NK-92 treated with Interleukin-12 subunit alpha and Interleukin-12 subunit beta, amount 100 ng/mL, for 24 hours (cell line): ENCODE measurements at places on chromosomes 12 and 14.

DNA sequence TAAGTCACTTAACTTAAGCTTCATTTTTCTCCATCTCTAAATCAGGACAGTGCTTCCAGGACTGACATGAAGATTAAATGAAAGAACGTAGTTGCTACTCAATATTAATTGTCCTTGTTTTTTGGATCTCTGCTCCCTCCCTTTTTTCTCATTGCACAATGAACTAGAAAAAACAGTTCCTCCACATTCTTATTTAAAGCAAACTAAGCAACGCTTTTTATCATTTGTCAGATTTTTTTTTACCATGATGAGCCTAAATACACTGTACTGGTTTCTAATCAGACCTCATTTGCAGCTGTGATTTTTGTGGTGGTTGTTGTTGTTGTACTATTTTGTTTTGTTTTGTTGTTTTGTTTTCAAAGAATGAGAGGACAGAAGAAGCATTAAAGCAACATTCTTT is 23.2 kb upstream of the PARP11 start:
- no peak for DNase-seq

DNA sequence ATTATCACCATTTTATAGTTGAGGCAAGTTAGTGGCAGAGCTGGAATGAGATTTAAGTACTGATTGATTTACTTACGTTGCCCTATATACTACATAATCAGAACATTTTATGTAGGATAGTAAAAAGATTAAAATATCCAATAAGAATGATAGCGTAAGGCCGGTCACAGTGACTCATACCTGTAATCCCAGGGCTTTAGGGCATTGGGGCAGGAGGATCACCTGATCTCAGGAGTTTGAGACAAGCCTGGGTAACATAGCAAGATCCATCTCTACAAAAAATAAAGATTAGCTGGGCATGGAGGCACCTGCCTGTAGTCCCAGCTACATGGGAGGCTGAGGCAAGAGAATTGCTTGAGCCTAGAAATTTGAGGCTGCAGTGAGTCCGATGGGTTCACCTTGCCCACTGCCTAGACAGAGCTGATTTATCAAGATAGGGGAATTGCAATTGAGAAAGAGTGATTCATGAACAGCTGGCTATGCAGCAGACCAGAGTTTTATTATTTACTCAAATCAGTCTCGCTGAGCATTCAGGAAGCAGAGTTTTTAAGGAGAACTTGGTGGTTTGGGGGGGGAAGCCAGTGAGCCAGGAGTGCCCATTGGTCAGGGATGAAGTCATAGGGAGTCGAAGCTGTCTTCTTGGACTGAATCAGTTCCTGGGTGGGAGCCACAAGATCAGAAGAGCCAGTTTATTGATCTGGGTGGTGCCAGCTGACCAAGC is 24.7 kb upstream of the SGPP1 start:
- DNase-seq: no peak

GRCh38 chr14:86311151-86311550 is 781.2 kb downstream of the FLRT2 start:
- DNase-seq: no peak

- DNase-seq: no peak
Observed at GRCh38 chr12:1862973-1863372, 42.6 kb downstream of the LRTM2 start.

- no peak for DNase-seq
Observed at GRCh38 chr12:108214486-108214885, 85.4 kb downstream of the WSCD2 start.

DNA sequence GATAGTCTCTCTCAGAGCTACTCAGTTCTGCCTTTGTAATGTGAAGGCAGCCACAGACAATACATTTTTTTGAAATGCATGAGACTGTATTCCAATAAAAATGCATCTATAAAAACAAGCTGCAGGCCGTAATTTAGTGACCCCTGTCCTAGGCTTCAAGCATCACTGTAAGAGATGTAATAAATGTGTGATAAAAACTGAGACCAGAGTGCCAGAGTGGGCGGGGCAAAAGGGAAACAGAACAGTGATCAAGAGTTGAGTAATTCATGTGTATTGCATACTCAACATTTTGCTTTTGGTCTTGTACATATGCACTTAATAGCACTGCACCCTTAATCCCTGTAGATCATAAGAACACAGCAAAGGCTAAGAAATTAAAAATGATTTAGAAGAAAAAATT is 743.5 kb downstream of the DIO2 start:
- DNase-seq: no peak
